ENCODE measurements at places on chromosomes 1 and 21.
A peak's percentile ranks its signal among the peaks of the same experiment; 100 is the strongest.

DNA sequence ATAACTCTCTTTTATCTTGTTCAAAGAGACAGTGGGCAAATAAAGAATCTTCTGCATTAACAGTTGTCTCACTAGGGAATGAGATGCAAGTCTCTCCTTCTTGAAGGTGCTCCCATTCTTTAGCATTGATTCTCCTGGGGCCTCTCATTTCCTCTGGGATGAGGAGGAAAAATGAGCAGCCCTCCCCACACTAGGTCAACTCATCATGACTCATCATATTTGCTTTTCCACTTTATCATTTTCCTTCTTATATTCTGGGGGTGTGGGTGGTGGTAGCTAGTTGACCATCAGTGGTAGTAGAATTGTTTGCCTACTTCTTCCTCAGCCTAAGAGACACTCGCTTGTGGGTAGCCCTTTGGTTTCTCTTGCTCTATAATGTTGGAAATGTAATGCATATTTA is 182.0 kb upstream of the C1orf87 start:
- DNase-seq = no peak

DNA sequence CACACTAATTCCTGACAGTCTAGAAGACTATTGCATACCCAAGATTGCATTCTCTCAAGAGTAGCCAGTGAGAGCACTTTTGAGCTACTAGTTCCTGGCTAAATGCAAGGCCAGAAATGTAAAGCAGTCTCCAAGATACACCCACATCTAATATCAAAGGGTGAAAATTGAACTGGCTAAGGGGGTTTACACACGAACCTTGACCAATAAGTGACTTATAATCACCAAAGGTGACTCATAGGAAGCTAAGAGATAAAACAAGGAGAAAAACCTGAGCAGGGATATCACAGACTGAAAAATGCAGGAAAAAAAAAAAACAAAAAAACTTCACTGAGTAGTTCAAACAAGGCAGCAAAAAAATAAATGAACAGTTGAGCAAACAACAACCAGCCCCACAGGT is 172.2 kb upstream of the RRP15 start:
- DNase-seq = no peak

- no peak for DNase-seq
Measured at GRCh38 chr1:231322880-231323530, 14.6 kb downstream of the EXOC8 start.

GRCh38 chr1:36737767-36738166 is 255.1 kb upstream of the CSF3R start:
- DNase-seq = no peak

DNA sequence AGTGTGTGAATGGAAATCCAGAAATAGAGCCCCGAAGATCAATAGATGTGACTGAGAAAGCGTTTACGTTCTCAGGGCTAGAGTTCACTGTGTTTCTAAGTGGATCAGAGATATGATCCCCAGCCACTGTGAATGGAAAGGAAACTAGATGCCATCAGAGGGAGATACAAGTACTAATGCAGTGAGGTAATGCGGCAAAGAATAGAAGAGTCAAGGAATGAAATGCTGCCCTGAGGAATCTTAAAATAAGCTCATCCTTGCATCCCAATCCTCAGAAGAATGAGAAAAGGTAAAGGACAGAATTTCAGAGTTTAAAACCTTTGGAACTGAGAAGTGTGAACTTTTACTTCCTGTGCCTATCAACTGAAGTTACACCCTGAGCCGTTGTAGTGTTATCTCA is 165.5 kb upstream of the ESRRG start:
- no peak for DNase-seq

DNA sequence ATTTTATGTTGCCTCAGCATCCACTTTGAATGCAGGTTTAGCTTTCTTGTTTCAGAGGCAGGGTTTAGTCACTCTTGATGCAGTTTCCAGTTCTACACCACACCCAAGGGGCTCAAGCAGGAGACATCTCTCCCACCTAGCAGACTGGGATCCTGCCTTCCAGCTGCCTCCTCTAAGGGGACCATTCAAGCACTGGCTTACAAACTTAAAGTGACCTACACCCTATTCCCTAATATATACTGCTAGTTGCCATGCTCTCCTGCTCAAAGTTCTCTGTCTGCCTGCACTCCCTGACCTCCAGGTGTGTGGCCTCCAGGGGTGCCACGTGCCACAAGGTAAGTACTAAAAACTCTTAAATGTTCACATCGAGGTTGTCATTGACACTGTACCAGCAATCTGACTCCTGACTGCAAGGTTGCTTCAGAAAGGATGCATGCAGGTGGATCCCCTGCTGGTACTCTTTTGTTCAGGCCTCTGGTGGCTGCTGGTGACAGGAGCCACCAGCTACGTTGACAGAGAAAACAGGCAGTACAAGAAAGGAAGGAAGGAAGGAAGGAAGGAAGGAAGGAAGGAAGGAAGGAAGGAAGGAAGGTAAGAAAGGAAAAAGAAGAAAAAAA is 185.9 kb downstream of the COQ8A start:
- DNase-seq = no peak

GRCh38 chr1:32764826-32765569 is 52.2 kb downstream of the YARS1 start:
- DNase-seq = no peak

DNA sequence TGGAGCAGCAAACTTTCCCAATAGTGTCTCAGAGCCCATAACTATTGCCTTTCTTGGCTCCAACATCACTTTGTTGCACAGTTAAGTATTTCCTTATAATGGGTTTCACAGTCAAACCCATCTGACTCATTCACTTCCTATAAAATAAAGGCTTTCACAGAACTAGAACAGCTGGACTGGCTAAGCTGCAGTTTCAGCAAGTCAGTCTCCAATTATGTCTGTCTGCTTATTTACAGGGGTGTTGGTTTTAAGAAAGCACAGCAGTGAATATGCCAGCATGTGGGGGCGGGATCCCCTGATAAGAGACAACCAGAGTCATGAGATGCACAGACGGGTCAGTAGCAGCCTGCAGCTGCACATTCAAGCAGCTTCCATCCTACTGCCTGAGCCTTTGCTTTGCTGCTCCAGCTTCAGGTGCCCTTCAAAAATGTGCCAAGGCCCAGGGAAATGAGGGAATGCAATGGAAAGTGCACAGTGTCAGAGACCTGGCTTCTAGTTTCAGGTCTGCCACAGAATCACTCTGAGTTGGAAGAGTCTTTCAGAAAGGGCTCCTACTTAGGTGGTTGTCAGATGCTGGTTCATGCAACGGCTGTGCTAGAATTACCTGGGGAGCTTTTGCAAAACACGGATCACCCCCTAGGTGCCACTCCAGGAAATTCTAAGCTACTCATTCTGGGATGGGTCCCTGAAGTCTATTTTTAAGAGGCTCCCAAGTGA is 24.8 kb downstream of the RNF19B start:
- DNase-seq = peak; percentile 93

DNA sequence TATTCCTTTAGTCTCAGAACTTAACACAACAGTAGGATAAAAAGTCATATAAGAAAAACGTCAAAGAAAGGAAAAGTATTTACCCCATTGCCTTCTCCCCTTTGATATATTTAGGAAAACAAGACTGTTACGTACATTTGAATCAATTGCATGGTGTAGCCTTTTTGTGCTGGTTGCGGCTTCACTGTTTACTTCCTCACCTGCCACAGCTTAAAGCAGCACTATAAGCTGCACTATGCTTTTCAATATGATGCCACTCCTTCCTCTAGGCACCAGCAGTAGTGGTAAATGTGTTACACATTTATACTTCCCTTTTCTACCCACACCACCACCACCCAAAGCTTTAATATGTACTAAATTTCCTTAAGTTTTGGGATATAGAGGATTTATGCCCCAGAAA is 111.1 kb downstream of the ATP1B1 start:
- peak; percentile 61 for DNase-seq

- peak; percentile 39 for DNase-seq
Measured at GRCh38 chr1:240004086-240004749, 87.5 kb upstream of the FMN2 start.

GRCh38 chr1:84669831-84670230 is 20.4 kb downstream of the SSX2IP start:
- no peak for DNase-seq

- DNase-seq = no peak
Measured at GRCh38 chr1:203630697-203631096, 4.1 kb downstream of the ATP2B4 start.

GRCh38 chr1:243459059-243459458 is 203.2 kb downstream of the SDCCAG8 start:
- peak; percentile 50 for DNase-seq

DNA sequence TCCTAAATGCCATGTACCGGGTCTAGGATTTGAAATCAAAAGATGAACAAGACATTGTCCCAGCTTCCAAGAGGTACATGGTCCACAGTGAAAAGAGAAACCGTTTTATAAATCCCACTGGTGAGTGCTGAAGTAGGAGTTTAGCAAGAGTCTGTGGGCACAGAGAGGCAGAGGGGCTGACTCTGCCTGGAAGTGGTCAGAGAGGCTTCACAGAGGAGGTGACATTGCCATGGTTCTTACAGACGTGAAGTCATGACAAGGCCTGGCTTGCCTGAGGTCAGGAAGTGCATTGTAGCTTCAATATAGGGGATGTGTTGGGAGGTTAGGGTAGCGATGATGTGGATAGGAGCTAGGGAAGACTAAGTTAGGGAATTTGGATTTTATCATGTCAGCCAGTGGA is 28.4 kb downstream of the MAPKAPK2 start:
- no peak for DNase-seq

DNA sequence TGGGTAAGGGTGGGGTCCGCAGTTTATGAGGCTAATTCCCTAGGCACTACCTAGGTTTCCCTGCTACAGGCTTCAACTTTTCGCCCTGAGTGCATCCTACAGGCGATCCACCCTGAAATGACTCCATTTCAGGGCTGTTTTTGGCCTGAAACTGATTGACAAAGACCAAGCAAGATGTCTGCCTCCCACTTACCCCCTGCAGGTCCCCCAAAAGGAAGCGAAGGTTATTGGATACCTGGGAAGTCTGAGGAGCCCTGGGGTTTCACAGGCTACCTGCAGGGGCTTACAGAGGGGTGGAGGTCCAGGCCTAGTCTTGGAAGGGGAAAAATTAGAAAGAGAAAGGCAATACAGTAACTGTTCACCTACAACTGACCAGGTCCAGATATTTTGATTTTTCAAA is 3.3 kb upstream of the TBX15 start:
- no peak for DNase-seq

- DNase-seq = no peak
Measured at GRCh38 chr1:14674030-14674429, 75.5 kb downstream of the KAZN start.

- DNase-seq = no peak
Measured at GRCh38 chr1:11856698-11857097, 2.0 kb downstream of the NPPB start.

- DNase-seq = no peak
Measured at GRCh38 chr1:205927247-205927646, 16.0 kb downstream of the SLC26A9 start.

- DNase-seq = no peak
Measured at GRCh38 chr1:227378181-227378580, 59.9 kb upstream of the CDC42BPA start.

GRCh38 chr1:150302338-150302737 is 8.7 kb downstream of the MRPS21 start:
- no peak for DNase-seq

DNA sequence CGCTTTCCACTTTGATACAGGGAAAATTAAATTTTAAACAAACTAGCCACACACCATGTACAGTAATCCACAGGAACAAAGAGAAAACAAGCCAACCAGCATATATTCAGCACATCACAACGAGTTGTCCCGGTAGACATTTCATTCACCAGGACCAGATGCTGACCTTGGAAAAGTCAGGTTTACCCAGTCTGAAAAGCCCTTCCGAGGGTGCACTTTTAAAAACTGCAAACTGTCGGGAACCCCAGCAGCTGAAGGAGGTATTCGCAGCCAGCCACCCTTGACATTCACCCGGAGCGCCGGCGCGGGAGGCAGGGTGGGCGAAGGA is 1.2 kb downstream of the MCOLN3 start:
- DNase-seq = no peak

DNA sequence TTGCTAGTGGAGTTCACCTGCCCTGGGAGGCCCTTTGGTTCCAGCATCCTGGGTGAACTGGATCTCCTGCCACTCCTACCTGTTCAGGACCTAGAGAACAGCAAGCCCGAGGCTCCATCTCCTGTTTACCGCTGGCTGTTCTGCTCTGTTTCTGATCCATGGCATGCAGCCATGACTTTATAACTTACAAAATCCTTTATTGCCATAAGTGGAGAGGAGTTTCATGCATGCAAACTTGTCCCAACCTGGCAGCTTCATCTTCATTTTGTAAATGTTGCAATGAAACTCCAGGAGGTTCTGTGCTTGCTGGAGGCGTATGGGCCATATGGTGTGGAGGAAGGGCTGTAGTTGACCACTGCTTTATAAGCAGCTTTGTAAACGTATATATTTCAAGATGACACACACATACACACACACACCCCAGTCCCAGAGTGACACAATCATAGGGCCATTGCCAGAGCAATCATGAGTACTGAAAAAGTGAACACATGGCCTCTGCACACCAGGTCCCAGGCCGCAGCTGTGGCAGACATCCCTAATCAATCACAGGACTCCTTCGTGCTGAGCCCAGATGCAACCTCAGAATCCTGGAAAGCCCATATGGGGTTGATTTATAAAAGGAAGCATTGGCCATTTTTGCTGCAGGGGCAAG is 69.0 kb downstream of the UBIAD1 start:
- no peak for DNase-seq

DNA sequence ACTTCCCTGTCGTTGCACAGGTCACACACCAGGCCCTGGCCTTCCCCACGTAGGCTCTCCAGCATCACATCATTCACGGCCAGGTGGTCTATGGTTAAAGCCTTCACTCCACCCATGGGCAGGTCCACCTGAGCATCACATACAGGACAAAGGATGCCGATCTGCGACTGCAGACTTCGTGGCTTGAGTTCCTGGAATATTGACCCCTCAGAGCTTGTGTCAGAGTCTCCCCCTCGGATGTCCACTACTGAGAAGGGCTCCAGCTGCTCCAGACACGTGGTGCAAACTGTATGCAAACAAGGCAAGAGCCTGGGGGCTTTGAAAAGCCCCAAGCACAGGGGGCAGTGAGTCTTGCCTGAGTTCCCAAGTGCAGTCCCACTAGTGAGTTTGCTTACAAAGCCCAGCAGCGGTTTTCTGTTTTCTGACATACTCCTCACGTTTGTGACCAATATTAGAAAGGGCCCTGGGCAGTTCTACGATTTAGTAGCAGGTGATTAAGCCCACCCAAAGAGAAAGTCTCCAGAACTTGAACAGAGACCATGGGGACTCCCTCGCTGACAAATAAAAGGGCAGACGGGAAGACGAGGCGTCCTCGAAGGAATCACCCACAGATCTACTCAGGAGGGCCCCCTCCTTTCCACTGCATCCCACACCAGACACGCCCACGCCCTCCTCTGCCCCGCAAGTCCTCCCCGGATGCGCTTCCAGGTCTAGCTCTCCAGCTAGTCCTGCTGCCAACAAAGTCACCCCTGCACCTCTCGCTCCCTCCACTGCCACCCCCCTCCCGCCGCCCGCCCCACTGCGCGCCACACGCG is 568 bp downstream of the TRIM45 start:
- DNase-seq = no peak

DNA sequence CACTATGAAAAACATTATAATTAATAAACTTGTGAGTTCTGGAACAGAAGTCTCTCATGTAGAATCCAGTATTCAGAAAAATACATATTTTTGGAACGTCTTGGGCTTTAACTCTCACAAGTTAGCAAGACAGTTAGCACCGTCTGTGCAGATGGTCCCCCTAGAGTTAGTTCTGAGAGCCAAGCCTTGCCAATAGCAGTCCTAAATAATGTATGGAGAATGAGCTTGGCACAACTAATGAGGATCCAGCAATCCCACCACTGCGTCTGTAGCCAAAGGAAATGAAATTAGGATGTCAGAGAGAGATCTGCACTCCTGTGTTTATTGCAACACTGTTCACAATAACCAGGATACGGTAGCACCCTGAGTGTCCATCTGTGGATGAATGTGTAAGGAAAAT is 54.6 kb upstream of the VAMP3 start:
- no peak for DNase-seq
